ENCODE measurements at places on chromosomes 7 and 10.

- no peak for DNase-seq
Observed at GRCh38 chr10:95729323-95730055, 26.5 kb upstream of the ENTPD1 start.

DNA sequence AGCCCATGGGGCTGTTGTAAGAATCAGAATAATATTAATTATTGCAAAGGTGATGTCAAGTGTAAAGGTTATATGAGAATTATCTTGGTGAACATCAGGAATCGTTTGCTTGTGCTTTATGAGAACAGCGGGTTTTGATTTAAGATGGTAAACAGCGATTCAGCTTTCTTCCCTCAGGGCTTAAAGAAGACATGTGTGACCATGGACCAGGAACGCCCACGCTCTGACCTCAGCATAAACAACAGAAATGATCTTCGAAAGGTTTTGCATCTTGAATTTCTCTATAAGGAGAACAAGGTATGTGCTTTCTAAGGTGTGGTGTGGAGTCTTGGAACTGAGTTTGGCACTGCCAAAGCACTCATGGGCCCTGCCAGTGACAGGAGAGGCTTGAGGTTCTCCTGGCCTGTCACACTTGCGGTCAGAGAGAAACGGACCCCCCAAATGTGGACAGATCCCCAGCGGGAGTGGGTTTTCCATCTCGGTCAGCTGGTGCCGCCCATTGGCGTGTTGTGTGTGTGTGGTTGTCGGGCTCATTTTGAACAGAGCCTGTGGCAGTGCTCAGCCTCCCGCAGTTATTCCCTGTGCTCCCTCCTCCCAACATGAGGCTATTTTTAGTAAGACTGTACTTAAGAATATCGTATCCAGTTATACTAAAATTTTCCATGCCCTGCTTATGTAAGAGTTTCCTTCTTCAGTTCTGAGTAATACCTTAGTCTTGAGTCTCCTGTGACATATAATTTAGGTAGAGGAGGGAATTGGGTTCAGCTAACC lies 7.2 kb downstream of the MINDY4 start:
- DNase-seq, result no peak

- DNase-seq, result no peak
Observed at GRCh38 chr10:101511938-101512337, 76.1 kb downstream of the POLL start.

GRCh38 chr10:88017781-88018180 lies 154.4 kb downstream of the PTEN start:
- no peak for DNase-seq

DNA sequence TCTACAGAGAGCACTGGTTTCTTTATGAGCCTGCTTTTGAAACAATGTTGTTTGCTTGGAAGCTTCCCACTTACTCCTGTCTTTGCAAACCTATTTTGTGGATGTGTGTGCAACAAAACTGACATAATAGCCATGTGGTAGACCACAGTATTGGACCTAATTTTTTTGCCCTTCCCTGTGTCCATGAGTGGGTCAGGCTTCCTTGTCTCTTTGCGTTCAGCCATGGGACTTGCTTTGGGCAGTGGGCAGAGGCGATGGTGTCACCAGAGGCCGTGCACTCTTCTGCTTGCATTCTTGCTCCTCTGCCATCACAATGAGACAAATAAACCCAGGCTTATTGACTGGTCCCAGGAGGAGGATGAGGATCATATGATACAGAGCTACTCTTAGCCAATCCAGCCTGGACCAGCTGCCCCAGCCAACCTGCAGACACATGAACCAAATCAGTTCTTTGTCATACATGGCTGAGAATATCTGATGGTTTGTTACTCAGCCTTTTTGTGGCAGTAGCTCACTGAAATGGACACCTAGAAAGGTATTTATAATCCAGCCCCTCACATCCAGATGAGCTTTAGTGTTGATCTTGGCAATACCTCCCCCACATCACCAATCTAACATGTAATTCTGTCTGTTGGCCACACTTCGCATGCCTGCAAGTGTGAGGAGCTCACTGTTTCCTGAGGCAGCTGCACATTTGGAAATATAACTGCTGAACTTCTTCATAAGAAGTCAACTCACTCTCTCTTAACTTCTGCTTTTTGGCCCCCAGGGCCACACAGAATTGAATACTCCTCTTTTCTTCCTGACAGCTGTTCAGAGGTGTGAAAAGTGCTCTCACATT lies 427.8 kb upstream of the ZMIZ1 start:
- no peak for DNase-seq

- DNase-seq, result no peak
Observed at GRCh38 chr10:22374489-22375126, 29.3 kb downstream of the SPAG6 start.

GRCh38 chr10:30782157-30782536 lies 152.6 kb upstream of the LYZL2 start:
- DNase-seq, result no peak

GRCh38 chr10:32279795-32280194 lies 67.2 kb downstream of the EPC1 start:
- DNase-seq, result no peak

GRCh38 chr7:26696978-26697377 lies 167.4 kb downstream of the SKAP2 start:
- DNase-seq, result no peak

- DNase-seq, result no peak
Observed at GRCh38 chr7:115217373-115217772, 295.5 kb downstream of the MDFIC start.

- DNase-seq, result no peak
Observed at GRCh38 chr7:106768324-106768751, 96.7 kb upstream of the PIK3CG start.

- no peak for DNase-seq
Observed at GRCh38 chr7:107206706-107207105, 37.9 kb downstream of the HBP1 start.

DNA sequence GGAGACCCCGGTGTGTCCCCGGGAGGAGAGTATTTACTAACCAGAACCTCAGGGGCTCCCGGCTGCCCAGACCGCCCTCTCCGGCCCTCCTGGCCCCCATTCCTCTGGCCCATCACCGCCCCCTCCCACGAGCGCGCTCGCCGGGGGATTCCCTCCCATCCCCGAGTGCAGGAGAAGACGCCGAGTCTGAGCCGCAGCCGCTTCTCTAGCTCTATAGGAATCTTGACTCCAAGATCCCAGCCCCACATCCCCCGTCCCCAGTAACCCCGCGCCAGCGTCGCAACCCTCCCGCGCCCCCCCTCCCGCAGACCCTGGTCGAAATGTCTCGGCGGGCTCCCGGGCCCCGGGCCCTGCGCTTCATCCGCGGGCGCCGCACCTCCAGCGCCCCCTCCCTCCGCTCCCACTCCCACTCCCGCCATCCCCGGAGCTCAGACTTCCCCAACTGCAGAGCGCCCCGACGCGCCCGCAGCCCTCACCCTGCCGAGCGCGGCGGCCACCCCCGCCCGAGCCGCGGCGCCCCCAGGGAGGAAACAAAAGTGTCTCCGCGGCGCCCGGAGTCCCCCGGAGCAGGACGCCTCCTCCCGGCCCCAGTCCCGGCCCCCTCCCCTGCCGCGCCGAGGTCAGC lies 541 bp downstream of the ELMO1 start:
- no peak for DNase-seq

DNA sequence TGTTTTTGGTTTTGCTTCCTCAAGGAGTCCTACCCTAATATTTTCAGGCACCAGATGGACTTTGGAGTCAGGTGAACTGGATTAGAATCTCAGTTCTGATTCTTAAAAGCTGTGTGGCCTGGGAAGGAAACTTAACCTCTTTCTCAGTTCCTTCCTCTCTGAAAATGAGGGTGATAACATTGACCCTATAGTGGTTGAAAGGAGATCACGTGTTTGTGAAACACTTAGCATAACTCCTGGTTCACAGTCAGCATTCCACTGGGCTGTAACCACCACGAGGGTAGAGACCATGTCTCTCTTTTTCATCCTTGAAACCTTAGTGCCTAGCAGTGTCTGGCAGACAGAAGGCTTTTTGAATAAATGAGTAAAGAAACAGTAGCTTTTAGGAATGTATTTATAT lies 16.7 kb downstream of the LSMEM1 start:
- no peak for DNase-seq

DNA sequence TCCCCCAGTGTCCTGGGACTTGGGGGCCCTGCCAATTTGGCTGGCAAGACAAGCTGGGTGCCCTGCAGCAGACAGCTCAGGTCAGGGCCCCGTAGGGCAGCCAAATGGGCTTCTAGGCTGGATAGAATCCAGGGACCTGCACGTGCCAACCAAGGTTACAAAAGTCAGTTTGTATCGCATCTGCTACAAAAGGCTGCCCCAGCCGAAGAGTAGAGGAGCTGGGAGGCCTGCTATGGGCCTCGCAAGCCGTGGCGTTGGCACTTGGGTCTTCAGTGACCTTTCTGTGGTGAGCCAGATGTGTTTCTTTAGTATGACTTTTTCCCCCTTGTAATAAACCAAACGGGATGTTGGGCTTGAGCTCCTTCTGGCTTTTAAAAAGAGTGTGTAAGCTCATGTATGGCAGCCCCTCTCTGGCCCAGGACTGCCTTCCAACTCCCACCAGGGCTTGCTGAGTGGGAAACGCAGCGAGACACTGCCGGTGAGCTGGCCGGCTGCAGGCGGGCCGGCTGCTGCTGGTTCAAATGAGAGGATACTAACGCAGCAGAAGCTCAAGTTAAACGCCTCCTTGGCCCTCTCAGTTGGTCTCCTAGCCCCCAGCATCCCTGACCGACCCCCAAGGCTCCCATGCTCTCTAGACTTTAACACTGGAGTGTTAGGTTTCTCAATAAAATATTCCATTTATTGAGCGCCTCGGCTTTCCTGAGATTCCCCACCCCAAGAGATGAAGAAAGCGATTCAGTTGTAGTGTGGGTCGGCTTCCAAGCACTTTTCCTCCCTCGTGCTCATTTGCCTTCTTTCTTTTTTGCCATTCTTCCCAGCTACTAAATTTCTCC lies 3.1 kb upstream of the HOXA10 start:
- DNase-seq, result no peak

DNA sequence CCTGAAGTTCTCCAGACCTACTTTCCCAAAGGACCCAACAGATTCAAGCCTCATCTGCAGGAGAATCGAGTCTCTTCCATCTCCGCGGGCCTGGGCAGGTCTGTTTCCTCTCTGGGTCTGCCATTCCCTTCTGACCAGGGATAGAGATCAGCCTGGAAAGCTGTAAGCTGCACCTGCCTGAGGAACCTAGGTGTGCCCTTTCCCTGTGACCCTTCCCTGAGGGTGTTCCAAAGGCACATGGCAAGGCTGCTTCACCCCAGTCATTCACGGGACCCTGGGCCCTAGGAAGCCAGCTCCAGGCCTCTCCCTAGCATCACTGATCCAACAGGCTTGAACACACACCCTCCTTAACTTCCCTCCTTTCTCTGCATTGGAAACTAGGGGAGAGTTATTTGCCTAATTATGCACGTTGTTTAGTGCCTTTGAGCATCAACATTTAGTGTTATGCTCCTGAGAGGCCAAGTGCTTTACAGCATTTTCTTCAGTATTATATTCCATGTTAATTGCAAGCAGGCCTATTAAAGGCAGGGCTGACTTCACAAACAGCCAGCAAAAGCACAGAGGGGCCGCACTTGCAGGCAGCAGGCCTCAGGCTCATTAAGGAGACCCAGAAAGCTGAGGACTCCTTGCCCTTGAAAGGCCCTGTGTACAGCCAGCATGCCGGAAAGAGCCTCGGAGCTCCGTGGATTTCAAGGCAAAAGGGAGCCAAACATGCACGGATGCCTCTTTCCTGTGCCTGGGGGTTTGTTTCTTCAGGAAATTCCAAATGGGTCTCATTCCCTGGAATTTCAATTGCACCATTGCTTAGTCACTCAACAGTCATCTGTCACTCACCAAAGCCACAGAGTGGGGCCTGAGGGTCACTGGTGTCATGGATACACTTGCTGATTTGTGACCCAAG lies 91.0 kb upstream of the FAM20C start:
- no peak for DNase-seq

DNA sequence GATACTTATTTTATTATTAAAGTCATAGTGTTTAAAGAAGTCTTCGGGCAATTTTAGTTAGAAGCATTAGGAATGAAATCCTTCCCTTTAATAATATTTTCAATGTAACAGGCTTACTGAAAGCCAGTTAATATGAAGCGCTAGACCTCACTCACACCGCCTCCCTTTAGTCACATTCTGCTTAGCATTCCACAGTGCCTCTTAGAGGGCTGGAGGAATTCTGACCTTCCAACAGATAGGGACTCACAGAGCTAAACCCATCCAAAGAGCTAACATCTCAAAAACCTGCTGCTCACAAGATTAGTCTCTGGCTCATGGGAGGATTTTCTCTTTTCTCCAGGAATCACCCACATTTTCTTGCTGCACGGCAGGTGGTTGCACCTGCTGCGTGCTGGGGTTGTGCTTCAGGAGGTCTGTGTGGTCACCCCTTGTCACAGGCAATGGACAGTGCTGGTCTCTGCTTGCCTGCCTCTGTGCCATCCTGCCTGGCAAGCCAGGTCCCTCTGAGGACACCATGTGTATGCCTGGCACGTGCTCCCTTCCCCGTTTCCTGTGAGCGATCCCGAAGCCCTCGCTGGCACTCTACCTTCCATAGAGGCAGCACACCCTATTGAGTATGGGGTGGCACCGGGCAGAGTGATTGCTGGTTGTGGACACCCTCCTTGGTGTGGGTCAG lies 91.8 kb downstream of the KLF6 start:
- DNase-seq, result no peak

DNA sequence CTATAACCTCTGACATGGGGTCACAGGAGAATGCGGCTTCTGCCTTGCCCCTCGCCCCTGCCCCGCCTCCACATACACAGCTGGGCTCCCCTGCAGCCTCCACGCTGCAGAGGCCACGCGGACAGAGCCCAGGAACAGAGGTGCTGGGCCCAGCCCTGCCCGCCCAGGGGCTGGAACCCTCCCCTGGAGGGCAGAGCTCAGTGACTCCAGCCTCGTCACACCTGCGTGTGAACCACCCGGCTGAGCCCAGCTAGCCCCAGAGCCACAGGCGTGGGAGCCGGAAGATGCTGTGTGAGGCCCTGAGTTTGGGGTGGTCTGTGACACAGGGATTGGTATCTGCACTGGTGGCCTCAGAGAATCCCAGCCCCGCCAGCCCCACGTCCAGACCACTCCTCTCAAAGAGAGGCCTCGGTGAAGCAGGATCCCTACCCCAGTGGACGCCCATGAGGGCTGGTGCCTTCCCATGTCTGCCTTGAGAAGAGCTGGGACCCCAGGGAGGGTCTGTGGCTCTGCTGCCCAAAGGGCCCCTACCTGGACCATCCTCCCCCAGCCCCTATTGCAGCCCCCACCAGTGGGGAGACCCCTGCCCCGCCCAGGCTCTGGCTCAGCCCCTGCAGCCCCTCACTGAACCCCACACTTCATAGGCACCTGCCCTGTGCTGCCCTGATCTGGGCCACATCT lies 8.1 kb upstream of the ADAP1 start:
- no peak for DNase-seq

GRCh38 chr7:108581655-108582491 lies 12.2 kb downstream of the DNAJB9 start:
- DNase-seq, result no peak

DNA sequence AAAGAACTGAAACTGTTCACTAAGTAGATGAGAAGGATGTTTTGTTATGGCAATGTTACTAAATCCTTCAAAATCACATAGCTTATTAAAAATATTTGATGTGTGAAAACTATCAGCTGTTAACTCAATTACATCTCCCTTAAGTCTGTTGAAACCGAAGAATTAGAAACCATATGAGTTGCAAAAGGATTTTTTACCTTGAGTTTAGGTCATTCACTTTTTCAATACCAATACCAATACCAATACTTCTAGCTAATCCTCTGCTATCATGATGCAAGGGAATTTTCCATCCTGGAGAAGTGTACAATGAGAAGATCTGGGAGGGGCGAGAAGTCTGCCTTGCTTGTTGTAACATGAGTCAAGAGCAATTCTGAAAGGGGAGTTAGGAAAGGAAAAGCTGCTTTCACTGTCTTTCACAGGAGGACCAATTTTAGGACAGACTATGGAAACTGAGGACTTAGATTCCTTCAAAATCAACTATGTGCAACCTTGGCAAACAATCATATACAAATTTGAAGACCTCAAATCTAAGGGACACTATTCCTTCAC lies 199.7 kb downstream of the IMMP2L start:
- no peak for DNase-seq

All from DMS153 (cell line).